ENCODE measurements at places on chromosomes 7 and 10.

DNA sequence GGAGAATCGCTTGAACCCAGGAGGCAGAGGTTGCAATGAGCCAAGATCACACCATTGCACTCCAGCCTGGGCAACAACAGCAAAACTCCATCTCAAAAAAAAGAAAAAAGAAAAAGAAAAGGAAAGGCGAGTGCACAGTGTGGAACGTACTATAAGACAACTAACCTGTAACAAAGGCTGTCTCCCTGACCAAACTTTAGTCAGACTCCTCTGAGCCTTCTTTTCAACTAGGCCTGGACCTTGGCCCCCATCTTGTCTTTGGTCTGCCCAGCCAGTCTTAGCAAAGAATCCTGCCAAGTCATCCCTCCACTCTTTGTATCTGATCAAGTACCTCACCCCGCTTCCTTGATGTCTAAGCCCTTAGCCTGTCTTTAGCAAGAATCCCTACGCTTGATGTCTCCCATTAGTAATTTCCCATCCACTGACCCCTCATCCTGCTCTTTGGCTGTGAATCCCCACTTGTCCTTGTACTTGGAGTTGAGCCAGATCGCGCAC is 68.9 kb upstream of the KDM7A start:
- no peak for DNase-seq

GRCh38 chr10:75335983-75336382 is 65.6 kb downstream of the ZNF503 start:
- DNase-seq: no peak

DNA sequence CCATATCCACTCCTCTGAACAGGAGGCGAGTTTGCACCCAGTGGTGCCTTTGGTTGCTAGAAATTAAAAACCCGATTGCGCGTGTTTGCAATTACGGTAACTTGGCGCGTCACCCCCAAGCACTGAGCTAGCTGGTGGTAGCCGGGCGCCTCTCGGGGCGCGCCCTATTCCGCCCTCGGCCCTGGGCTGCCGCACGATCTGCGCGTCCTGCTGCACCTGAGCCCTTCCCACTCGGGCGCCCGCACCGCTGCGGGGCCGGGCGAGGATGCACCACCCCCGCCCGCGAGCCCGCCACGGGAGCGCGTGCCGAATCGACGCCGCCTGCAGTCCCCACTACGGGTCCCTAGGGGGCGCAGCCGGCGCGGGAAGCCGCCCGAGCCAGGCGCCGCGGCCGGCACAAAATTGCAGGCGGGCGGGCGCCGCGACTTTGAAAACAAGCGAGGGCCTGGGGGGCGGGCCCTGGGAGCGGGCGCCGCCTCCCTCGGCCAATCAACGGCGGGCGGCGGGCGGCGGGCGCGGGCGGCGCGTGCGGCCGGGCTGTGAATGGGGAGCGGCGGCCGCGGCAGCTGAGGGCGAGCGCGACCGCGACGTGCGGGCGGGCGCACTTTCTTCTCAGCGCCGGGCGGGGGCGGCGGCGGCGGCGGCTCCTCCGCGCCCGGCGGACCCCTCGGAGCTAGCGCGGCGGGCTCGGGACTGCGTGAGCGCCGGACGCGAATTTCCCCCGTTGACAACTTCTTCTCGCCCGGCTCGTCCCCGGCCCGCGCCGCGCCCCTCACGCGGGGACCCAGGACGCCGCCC is at the start of gene SDK1:
Gene SDK1 (plus strand): TSS at position 602 of the 798 bp plus-strand sequence. CDS start 335 bp downstream, outside the sequence.
- DNase-seq: peak; percentile 94

- DNase-seq: no peak
Measured at GRCh38 chr7:29140873-29141468, 5.4 kb downstream of the CPVL start.

DNA sequence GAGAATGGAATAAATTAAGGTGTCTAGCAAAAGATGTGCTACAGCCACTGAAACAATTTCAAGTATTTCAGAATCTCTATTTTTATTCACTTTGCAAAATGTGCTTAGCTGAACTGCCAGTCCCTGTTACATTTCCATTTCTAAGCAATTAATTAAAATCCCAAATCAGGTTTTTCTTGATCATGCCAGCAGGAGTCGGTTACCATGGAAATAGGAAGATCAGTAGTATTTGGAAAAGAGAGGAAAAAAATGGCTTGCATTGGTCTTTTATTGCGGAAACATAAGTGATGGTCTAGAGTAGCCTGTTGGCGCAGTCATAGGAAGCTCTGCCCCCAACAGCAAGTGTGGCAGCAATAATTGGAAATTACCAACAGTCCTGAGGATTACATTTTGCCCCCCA is 867.1 kb downstream of the GATA3 start:
- no peak for DNase-seq

DNA sequence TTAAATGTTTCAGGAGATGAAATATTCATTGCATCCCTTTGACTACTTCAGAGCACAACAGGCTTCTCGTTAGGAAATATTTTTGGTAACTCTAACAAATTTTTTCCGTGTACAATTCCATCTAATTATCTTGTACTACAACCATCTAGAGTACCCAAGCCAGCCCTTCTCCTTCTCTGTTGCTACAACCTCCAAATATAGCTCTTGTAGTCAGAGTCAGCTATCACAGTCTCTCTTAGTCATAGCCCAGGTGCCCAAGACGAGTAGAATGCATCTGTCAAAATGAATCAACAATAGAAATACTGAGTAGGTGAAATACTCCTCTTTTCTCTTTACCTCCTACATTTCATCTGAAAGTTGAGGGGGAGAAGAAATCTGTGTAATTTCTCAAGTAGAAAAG is 74.0 kb downstream of the INHBA start:
- DNase-seq: no peak

GRCh38 chr7:85664341-85664740 is 477.5 kb upstream of the SEMA3D start:
- no peak for DNase-seq

DNA sequence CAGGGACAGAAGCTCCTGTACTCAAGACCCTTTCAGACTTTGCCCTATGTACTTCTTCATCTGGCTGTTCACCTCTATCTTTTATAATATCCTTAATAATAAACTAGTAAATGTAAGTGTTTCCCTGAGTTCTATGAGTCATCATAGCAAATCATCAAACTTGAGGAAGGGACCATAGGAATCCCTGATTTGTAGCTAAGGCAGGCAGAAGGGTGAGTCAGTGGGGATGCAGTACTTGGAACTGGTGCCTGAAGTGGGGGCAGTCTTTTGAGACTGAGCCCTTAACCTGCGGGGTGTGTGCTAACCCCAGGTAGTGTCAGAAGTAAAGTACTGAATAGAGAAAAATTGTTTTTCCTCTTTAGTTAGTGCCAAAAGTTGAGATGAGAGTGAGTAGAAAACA is 6.2 kb upstream of the TMEM243 start:
- no peak for DNase-seq

- no peak for DNase-seq
Measured at GRCh38 chr10:34432589-34432988, 382.5 kb downstream of the PARD3 start.

DNA sequence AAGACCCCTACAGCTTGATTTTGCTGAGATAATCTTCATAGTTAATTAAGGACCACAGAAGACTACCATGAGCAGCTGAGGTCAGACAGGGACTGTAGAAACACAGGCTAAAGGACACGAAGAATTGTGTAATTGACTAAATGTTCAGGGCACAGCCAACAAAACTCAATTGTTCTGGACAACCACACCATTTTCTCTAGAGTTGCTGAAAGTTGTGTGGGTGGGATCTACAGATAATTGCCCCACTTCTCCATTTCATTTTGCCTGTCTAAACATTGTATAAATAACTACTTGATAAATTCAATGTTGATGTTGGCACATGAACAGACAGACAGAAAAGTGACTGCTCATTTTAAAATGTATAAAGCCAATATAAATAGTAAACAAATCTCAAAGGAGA is 39.0 kb upstream of the SLC16A12 start:
- no peak for DNase-seq

GRCh38 chr7:70189776-70190175 is 591.5 kb downstream of the AUTS2 start:
- no peak for DNase-seq

DNA sequence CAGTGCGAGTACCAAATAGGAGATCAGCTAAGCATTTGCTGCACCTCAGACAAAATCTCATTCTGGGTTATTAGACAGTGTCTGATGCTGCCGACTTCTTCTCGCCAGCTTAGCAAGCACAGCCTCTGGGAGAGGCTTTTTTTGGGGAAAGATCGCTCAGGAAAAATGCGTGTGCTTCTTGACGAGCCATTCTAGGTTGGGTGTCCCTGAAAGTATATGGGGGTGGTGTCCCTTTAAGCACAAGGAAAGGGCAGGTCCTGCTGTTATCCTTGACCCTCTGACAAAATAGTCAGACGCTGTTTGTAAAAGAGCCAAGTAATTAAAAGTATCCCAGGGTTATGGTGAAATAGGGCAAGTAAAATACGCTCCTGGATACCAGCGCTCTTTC is 540.1 kb upstream of the FZD8 start:
- DNase-seq: no peak

DNA sequence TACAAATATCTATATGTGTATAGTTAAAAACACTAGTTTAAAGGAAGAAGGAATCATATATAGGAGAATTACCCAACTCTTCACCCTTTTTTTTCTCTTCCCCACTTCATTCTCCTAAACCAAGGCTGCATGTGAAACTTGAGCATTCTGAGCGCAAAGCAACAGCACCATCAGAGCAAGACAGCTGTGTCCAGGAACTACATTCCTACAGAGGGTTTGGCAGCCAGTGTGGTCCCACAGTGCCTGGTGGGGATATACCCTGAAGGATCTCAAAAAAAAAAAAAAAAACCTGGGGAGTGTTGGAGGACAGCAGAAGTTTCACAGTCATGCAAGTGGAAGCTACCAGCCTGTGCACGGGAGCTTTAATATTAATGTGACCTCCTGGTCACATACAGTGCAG is 310.4 kb downstream of the CTNNA3 start:
- no peak for DNase-seq

GRCh38 chr10:48777110-48777509 is 92.4 kb downstream of the WDFY4 start:
- DNase-seq: no peak

DNA sequence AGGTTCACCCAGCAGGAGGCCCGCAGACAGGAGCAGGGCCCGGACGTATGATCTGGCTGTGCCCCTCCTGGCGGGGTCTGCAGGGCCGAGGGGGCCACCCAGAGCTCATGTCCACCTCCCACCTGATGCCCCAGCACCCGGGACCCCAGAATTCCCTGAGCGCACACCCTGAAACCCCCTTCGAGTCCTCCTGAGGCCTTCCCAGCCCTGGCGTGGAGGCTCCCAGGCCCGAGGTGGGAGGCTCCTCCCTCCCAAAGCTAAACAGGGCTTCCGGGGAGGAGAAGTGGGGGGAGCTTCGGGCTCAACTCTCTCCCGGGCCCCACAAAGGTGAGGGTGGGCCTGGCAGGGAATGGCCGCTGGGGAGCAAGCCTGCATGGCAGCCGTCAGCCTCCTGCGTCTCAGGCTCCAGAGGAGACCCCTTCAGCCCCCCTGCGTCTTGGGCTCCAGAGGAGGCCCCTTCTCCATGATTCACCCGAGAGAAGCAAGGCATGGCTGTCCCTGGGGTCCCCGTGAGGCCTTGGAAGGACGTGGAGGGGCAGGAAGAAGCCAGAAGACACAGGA is 30.2 kb downstream of the MICALL2 start:
- DNase-seq: no peak

GRCh38 chr7:87512906-87513305 is 37.4 kb upstream of the ABCB4 start:
- no peak for DNase-seq

DNA sequence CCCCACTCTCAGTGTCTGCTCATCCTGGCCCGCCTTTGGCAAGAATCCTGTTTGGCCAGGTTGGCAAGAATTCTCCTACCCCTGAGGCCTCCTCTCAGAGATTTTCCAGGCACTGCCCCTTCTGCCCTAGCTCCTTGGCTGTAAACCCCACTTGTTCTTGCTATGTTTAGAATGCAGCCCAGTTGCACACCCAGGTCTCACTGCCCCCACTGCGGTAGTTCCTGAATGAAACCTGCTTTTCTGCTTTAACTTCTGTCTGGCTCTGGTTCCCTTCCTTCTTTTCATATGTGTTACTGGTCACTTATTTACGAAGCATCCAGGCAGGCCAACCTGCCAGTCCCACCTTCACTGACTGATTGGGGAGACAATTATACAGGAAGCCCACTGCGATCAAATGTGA is 576.9 kb downstream of the GLRX3 start:
- no peak for DNase-seq

DNA sequence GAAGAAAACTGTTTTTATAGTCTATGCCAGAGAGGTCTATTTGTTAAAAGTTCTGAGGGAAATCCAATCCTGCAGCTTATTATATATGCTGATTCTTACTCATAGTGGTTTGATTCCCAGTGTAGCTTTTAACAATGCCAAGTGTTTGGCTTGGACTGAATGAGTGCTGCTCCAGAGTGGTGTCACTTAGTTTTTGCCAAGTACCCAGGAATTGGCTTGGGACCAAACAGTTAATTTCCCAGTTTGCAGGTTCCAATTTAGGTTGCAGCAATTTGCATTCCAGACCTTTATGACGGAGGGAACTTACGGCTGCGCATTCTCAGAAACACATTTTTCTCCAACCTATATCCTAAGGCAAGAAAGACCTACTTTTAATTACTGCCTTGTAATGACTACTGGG is 32.4 kb downstream of the NSUN6 start:
- no peak for DNase-seq

DNA sequence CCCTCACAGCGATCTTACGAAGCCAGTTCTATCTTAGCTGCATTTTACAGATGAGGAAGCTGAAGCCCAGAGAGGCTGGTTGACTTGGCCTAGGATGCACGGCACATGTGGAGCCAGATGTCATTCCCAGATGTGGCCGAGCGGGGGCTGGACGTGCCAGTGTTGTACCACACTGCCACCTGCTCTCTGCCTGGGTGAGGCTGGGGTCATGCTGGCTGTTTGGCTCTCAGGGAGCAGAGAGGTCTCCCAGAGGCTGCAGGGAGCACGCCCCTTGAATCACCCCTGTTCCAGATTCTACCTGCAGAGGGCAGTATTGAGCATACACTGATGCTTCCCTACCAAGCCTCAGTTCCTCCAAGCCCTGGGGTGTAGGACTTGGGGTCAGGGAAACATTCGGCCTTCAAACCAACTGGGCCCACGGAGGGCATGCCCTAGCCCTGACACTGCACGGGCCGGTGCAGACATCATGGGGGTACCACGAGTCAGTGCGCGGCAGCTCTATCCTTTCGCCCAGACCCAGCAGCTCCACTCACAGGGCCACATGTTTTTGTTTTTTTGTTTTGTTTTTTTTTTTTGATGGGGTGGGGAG is 3.8 kb upstream of the GTF2IRD1 start:
- DNase-seq: peak; percentile 43

DNA sequence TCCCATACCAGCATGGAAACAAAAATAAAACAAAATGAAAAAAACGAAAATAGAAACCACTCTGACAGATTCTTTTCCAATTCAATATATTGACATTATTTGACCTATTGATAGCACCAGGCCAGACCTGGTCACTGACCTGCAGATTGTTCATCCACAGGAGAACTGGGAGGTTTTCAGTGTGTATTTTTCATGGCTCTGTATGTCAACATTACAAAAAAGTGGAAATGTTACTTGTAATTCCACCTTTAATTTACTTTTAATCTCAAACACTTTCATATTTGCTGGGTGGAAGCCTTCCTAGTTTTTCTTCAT is 2.9 kb downstream of the HKDC1 start:
- no peak for DNase-seq

- no peak for DNase-seq
Measured at GRCh38 chr10:123726836-123727235, 60.7 kb downstream of the GPR26 start.
